CD4-positive, alpha-beta memory T cell (primary cell): ENCODE measurements at places on chromosomes 12 and 14. TPM values are rescaled to one million over a fixed set of nuclear protein-coding genes. Genes with fewer than 3 reads are reported as not detected.

- no peak for DNase-seq
These were observed 103.6 kb upstream of the CCDC91 start for GRCh38 chr12:28086521-28087155.

The CLEC4A gene
- total RNA-seq, result 1.2 TPM

GRCh38 chr14:67734675-67735074, 33.0 kb downstream of the RDH12 start:
- DNase-seq, result no peak

GRCh38 chr12:9064201-9064814, 51.4 kb downstream of the A2M start:
- DNase-seq, result peak; percentile 46

The SRGAP1 gene
- total RNA-seq, result not detected

- no peak for DNase-seq
These were observed 186.2 kb downstream of the DICER1 start for GRCh38 chr14:94970941-94971730.
